BJ (cell line): ENCODE measurements at places on chromosomes 12 and 14.

GRCh38 chr12:90978117-90978770, 23.3 kb upstream of the CCER1 start:
- DNase-seq: peak; percentile 46

DNA sequence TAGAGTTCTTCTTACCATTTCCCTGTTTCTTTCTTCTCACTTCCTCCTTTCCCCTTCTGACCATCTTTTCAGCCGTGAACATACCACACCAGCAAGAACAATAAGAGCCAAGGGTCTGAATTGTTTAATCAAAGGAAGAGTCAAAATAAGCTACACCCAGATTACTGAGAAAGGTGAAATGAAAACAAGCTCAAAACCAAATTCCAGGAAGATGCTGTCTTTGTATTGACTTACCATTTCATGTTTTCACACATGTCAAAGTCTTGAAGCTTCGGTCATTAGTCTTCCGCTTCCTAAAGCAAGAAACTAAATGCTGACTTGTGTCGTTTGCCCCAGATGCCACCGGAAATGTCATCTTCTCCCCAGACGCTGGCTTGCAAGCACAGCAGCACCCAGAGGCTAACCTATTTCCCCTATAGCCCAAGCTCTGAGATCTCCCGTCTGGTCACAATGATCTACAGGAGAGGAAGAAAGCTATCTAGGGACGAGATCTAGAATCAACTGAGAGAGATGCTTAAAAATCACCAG, 136.5 kb upstream of the AMIGO2 start:
- DNase-seq: no peak

DNA sequence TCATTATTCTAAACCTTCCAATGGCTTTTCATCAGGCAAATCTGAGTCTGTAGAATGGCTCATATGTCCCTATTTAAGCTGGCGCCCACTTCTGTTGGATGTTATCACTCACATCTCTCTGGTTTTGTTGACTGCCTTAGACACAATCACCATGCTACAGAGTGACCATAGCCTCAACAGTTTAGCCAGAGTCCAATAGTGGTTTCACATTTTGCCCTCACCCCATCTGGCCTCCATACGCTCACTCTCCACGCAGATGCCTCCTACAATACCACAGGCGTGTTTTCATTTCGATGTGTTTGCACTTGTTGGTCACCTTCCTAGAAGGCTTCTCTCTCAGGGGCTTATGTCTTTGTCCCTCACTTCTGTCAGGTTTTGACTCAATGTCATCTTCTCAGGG, 3.4 kb downstream of the KLRB1 start:
- no peak for DNase-seq

DNA sequence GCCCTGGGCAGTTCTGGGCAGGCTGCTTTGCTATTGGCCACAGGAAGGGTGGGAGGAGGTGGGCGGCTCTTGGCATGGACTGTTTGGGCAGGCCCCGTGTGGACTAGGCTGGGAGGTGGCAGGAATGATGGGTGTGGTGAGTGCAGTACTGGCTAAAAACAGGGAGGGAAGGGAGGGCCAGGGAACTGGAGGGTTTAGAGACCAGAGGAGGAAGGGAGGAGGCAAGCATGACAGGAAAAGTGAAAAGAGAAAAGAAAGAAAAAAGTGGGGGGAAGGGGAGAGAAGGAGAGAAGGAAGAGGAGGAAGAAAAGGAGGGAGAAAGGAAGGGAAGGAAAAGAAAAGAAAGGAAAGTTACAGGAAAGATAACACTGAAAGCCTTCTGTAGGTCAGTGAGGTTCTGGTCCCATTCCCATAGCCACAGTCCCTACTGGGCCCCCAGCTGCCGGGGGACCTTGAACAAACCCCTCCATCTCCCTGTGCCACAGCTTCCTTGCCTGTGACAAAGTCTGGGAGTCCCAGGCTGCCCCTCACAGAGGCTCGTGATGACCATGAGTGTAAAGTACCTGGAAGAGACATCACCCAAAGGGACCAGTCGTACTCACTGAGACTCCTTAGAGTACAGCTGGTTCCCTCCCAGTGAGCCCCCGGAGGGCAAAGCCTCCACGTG, 1.1 kb upstream of the C14orf132 start:
- no peak for DNase-seq

DNA sequence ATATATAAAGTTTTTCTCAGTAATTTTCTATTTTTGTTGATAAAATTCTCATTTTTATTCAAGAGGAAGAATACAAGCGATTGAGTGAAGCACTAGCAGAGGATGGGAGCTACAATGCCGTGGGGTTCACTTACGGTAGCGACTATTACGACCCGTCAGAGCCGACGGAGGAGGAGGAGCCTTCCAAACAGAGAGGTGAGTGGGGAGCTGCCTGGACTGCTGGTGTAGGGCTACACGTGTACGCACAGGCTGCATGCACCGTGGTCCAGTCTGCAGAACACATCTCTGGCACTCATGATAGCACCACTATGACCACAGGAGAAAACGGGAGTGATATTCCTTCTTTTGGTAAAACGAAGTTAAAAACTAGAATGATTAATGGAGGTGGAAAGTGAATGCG, 3.9 kb downstream of the SFSWAP start:
- no peak for DNase-seq

DNA sequence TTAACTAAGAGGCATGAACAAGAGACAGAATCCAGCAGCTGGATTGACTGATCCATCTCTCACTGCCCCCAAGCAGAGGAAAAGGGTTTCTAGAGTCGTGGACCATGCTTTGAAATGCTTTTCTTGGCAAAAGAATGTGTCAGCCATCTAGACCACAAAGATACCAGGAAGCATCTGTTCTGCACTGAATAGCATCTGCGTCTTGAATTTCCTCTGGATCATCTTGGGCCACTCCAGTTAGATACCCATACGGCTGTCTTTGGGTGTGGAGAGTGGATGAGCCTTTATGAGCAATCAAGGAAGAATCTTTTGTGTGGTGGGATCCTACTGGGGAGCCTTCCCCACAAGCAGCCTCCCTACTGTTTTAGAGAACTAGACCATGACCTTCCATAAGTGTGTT, 16.0 kb upstream of the RFX4 start:
- no peak for DNase-seq

- DNase-seq: no peak
Observed at GRCh38 chr12:126843915-126844669, 1422.9 kb upstream of the TMEM132C start.

DNA sequence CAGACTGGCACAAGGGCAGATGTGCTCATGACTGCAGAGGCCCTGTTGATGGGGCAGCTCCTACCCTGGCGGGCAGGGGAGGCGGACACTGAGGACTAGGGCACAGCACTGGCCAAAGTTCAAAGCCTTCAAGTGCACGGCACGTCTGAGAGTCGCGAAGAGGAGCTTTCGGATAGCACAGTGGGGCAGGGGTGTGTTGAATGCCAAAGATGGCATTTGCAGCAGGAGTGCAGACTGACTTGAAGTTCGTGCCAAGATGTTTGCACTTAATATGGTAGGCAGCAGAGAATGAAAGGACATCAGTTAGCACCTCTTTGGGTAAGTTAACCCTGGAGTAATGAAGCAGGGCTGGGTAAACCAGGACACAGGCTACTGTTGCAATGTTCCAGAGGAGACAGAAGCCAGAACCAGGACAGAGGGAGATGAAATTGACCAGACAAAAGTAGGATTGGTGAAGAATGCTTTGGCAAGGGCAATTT, 6.7 kb upstream of the EML1 start:
- no peak for DNase-seq

GRCh38 chr12:48999371-49000131, at the start of gene DDN:
DDN (minus strand) TSS chr12:48999375; CDS start chr12:48999287, 88 bp downstream.
- DNase-seq: no peak

GRCh38 chr12:46237371-46238045, 31.3 kb downstream of the SLC38A1 start:
- no peak for DNase-seq

DNA sequence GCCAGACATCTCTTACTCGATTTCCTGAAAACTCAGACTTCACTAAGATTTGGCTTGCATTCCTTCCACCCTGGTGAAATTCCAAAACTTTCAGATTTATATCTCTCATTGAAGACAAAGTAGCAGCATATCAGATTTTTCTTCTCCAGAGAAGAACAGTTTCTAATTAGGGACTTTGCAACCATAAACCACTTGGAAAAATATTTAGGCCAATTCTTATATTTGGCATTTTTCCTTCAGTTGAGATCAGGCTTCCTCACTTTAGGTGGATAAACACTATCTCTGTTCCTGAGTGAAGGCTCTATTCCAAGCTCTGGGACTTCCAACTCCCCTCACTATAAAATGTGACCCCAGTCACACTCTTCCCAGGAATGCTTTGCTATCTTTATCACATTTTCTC, 1434.3 kb upstream of the FLRT2 start:
- no peak for DNase-seq

DNA sequence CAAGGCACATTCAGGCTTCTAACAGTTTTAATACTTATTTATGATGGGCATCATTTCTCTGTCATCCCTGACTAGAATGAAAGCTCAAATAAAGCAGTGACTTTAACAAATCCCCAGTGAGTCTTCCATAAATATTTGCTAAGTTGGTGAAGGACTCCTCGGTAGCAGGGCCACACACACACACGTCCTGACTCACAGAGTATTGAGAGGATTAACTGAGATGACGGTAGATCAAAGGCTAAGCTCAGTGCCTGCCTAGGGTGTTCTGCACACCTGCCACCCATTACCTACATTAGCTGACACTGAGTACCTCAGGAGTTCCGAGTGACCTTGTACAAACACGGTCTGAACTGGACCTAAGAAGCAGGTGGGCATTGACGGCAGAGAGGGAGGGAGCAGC, 197.3 kb upstream of the SFSWAP start:
- no peak for DNase-seq

GRCh38 chr12:57268264-57268663, 17.3 kb upstream of the STAC3 start:
- no peak for DNase-seq

DNA sequence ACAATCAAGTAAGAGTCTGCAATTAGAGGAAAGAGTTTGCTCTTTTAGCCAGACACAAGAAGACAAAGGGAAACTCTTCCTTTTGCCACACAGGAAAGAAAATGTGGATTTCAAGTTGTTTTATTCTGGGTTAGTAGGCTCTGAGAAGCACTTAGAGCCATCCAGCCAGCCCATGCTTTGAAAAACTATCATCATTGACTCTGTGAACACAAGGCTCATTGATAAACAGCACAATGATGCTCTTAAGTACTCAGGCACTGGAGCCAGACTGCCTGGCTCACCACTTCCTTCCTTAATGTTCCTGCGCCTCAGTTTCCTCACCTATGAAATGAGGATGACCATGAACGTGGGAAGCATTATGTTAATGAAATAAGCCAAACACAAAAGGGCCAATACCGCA, 150.2 kb upstream of the EEA1 start:
- no peak for DNase-seq

GRCh38 chr12:45637242-45637641, 92.3 kb upstream of the ARID2 start:
- no peak for DNase-seq

DNA sequence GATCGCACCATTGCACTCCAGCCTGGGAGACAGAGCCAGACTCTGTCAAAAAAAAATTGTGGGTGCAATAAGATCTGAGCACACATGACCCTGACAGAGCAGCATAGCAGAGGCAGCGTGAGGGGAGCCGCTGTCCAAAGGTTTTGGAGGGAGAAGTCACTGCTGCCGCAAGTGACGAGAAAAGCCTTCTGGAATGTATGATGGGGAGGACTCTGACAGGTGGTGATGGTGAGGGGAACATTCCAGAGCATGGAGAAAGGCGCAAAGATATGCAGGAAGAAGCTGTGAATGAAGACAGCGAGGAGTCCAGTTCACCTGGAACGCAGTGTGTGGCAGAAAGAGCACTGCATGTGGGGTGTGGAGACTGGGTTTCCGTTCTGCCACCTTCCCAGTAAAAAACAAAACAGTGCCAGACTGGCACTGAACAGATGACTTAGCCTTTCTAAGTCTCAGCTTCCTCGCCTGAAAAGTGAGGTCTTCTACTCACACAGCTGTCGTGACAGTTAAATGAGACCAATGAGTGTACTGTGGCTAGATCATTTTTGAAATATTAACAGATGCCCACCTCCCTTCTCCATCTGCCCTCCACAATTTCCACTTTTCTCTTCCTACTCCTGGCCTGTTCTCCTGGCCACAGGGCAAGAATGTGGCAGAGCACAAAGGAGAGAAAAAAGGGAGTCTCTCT, 53.4 kb upstream of the PTHLH start:
- no peak for DNase-seq

GRCh38 chr12:114726092-114726710, 42.2 kb upstream of the TBX3 start:
- no peak for DNase-seq

DNA sequence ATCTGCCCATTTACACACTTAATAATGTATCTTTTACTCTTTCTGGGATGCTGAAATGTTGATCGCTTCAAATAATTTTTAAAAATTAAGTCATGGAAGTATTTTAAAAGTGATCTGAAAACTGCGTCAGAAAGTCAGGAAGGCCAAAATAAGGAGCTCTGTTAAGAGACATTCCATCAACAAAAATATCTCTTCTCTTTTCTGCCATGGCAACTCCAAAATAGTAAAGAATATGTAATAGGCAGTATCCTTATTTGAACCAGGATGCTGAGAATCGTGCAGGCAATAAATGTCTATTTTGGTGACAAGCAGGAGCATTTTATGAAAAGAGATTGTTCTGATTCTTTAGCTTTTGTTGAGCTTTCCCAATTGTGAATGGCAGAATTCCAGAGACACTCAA, 81.8 kb upstream of the PPP1R12A start:
- DNase-seq: no peak

DNA sequence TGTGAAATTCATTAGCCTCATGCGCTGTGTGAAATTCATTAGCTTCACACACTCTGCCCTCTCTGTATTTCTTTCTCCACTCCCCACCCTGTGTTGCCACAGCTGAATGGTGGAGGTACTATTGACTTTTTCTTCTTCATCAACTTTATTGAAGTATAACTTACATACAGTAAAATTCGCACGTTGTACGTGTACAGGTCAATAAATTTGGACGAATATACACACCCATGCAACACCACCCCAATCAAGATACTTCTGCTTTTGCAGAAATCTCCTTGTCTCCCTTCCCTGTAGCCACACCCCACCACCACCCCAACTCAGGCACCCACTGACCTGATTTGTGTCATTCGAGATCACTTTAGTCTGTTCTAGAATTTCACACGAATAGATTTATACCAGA, 51.8 kb downstream of the FBXL14 start:
- no peak for DNase-seq

GRCh38 chr12:121420109-121420508, 20.2 kb downstream of the RNF34 start:
- no peak for DNase-seq

DNA sequence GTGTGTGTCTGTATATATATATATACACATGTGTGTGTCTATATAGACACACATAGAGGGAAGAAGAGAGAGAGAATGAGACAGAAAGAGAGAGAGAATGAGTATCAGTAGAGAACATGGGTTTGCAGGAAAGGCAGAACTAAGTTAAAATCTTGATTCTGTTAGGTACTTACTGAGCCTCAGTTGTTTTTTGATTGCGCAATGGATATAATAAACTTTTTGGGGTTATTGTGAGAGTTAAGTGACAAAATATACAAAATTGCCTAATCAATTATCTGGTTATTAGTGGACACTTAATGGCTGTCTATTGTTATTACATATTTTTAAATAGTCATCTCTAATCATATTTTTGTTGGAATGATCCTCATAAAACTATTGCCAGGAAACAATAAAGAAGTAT, 169.0 kb downstream of the ETNK1 start:
- DNase-seq: no peak
